ENCODE measurements at places on chromosomes 3 and 15.

DNA sequence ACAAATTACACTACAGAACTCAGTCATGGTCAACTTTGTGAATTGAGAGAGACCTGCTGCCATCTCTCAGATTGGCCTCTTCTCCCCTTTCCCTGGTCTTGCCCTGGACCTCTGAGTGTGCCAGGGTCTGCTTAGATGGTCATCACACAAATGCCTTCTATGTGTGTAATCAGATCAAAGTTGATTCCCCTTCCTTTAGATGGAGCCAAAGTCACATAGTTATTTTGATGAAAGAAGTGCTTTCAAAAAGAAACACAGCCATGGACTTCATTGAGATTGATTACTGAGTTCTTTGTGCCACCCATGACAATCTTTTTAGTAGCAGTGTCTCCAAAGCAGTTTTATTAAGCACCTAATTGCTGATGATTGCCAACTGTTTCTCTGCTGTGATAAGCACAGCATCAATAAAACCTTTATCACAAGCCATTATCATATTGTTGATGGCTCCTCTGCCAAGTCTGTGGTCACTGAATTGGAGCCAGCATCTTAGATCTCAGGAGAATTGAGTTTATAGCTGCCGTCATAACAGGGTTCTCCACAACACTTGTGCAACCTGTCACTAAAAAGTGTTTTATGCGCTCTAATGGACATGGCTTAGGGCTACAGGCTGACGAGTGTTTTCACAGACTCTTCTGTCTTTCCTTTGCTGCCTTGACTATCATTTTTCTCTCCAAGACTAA, 149.7 kb upstream of the NUDT16 start:
- no peak for DNase-seq

GRCh38 chr15:91047545-91048199, 25.3 kb upstream of the VPS33B start:
- DNase-seq, result no peak

- DNase-seq, result peak; percentile 43
Observed at GRCh38 chr3:133377396-133377795, 22.5 kb upstream of the BFSP2 start.

DNA sequence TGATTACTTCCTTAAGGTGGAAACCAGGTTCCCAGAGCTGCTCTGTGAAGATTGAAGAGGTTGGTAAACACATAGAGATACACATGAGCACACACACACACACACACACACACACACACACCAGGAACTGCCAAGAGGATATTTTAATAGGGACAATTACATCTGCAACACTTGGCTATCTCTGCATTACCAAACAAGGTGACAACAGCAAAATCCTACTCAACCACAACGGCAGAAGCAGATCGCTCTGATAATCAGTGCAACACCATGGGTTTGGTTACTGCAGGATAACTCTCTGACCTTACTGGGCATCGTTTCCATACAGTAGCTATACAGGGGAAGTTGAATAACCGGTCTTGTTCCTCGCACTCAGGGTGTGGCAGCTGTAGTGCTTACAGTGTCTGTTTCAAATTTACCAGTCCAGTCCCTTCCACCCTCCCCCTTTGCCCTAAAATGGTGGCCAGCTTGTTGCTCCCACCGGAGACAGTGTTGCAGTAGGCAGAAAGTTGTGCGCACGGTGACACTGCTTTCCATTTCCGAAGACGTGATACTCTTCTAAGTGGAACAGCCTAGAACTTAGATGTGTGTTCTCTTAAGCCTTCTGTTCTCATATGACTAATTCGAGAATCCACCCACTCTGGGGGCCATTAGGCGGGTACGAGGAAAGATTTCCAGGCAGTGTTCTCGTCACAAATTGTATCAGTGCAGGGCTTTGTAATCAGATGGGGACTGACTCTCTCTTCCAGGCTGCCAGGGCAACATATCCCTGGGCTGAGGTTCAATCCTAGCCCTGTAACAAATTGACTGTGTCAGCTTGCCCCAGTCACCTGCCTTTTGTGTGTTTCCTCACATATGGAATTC, 176.2 kb downstream of the P3H2 start:
- DNase-seq, result no peak

DNA sequence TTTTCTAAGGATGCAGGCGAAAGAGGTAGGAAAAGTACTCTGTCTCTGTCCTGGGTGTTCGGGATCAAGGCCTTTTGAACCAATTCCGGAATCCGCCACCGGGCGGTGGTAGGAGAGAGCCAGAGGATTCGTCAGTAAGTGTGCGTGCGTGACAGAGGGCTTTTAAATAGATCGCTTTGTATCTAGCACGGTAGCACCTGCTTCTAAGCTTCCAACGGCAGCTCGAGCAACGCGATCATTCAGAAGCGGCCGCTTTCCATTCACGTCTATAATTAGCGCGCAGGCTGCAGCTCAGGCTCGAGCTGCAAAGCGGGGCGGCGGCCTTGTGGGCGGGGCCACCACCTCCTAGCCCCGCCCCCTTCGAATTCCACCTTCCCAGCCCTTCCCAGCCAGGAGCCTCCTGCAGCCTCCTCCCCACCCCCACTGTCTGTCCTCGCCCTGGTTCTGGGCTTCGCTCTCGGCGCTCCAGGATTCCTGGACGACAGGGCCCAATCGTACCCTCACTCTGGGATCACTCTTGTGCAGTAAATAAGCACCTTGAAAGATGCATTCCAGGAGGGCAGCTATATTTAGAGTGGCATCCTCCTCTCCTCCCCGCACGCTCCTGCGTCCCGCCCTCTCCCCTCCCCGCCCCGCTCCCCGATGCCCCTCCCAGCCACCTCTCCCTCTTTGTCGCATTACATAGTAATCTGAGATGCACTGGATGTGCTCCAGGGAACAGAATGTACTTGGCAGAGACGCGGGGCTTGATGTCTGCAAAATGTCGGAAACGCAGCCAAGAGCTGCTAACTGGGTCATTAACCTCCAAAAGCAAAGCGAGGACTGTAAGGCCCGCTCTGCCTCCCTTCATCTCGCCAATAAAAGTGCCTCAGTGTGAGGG, 224.1 kb upstream of the TPRG1 start:
- peak; percentile 78 for DNase-seq

- DNase-seq, result peak; percentile 49
Observed at GRCh38 chr15:39624806-39625205, 43.9 kb downstream of the THBS1 start.
